ENCODE measurements at places on chromosomes 6 and 20. TPM values are rescaled to one million over a fixed set of nuclear protein-coding genes. Genes with fewer than 3 reads are reported as not detected.

BPIFB4 gene
- total RNA-seq: not detected

TCF15 gene
- not detected for total RNA-seq

DNA sequence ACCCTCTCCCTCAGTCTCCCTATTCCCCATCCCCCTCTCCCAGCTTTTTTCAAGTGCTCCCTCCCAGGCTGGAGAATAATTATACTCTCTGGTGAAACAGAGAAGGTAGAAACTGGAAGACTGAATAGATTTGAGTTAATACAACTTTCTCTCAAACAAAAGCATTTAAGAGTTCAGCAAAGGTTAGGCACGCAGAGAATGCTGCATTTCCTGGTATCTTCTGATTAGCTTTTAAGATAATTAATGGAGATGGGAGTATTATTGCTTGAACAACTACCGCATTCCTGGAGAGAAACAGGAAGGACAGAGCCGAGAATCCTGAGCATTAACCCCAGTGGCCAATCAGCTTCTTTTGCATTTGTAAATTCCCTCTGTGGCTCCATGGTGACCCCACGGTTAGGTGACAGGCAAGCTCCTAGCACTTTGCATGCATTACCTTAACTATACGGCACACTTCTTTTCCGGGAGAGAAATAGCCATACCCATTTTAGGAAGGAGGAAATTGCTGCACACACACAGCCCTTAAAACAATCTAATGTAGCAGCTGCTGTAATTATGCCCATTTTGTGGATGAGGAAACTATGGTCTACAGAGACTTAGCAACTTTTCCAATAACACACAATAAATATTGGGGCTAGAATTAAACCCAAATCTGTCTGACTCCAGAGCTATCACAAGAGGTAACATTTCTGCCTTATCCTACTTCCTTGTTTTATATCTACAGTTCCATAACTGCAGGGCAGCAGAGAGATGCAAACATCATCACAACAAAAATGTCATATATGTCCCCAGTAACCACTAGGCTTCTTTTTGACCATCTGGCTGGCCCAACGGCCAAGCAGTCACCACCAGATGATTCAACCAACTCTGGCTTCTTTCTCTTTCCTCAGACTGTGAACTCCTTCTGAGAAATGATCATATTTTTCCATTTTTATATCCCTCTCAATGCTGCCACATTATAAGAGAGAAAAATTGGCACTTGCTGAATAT lies 169.9 kb downstream of the CD24 start:
- no peaks in the 10 kb centered on the region for H3K4me1 ChIP-seq
- H3K36me3 ChIP-seq: no peaks in the 10 kb centered on the region
- no peak for DNase-seq
- peaks cover 8% of the 10 kb centered on the region for H3K27me3 ChIP-seq
- no peak overlapping the region for H3K4me3 ChIP-seq
- no peak overlapping the region for H3K27ac ChIP-seq

FOXC1 gene
- 2.9 TPM for total RNA-seq

- H3K4me3 ChIP-seq: no peak overlapping the region
- DNase-seq: peak; percentile 17
- H3K27me3 ChIP-seq: no peaks in the 10 kb centered on the region
- H3K4me1 ChIP-seq: no peaks in the 10 kb centered on the region
These were observed 17.9 kb upstream of the ANKRD60 start for GRCh38 chr20:58246346-58246745.

SRSF12 gene
- 7.0 TPM for total RNA-seq

DNA sequence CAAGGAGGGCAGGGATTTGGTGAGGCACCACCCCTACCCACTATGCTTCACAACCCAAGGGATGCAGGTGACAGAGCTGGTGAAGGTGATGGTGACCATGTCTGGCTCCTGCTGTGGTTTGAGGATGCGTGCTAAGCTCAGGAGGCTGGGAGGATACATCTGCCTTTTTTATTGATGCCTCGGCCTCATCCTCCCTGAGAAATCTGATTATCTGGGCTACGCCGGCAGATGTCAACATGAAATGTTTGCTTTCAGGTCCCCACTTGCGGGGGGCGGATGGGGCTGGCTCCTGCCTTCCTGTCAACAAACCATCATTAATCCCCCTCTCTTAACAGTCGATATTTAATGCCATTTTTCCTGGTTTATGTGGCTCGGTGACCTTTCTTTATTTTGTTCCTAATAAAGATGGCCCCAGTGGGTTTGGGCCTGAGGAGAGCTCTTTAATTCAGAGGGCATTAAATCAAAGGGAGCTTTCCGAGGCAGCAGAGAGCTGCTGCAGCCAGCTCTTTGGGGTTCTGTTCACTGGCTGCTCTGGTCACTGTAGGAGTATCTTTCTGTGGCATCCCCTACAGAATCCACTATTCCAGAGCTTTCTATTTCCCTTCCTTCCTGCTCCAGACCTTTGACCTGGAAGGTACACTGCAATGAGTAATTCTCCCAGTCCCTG lies 33.5 kb upstream of the LRFN2 start:
- no peaks in the 10 kb centered on the region for H3K36me3 ChIP-seq
- no peaks in the 10 kb centered on the region for H3K4me1 ChIP-seq
- no peaks in the 10 kb centered on the region for H3K27me3 ChIP-seq
- no peak for DNase-seq
- H3K4me3 ChIP-seq: no peak overlapping the region

- DNase-seq: peak; percentile 7
- no peaks in the 10 kb centered on the region for H3K4me1 ChIP-seq
- no peaks in the 10 kb centered on the region for H3K27me3 ChIP-seq
- no peaks in the 10 kb centered on the region for H3K36me3 ChIP-seq
- H3K27ac ChIP-seq: no peak overlapping the region
These were observed 365.9 kb upstream of the AGPAT4 start for GRCh38 chr6:161639772-161640171.

DNA sequence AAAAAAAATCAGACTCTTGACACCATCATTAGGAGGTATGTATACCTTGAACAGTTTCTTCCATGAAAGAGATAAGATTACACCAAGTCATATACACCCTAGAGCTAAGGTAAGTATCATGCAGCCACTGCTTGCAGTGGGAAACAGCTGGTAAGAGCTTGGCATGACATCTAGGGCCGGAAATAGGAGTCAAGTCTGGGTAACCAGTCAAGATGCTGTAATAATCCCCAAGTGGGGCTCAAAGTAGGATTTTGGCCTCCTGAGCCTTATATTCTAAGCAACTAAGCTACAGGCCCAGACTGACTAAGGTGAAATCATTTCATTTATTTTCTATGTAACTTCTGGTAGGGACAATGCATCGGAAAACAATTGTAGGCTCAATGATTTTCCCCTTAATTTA lies 23.9 kb downstream of the TRERF1 start:
- H3K27me3 ChIP-seq: no peaks in the 10 kb centered on the region
- no peak for DNase-seq
- no peak overlapping the region for H3K27ac ChIP-seq
- no peak overlapping the region for H3K4me3 ChIP-seq
- H3K4me1 ChIP-seq: no peaks in the 10 kb centered on the region

- H3K27me3 ChIP-seq: no peaks in the 10 kb centered on the region
- H3K36me3 ChIP-seq: no peaks in the 10 kb centered on the region
- H3K4me3 ChIP-seq: no peak overlapping the region
- H3K4me1 ChIP-seq: no peaks in the 10 kb centered on the region
- DNase-seq: no peak
These were observed 13.1 kb upstream of the PBOV1 start for GRCh38 chr6:138231381-138231886.

DNA sequence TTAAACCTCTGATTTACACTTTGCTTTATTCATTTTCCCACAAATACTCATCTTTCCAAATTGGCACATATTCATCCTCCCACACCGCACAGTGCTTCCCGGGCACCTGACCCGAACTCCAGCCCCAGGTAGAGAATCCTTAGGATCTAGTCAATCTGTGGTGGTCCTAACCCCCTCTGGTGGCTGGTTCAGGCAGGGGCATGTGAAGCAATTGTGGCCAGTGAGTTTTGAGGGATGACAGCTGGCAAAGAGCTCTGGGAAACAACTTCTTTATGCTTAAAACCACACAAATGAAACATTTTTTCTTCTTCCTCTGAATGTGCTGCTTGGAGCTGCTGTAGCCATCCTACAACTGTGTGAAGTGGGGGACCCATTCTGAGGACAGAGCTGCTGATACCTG lies 54.7 kb downstream of the ELOVL5 start:
- H3K4me1 ChIP-seq: no peaks in the 10 kb centered on the region
- no peaks in the 10 kb centered on the region for H3K27me3 ChIP-seq
- no peak overlapping the region for H3K27ac ChIP-seq
- DNase-seq: no peak

GRCh38 chr20:49966861-49967260 lies 15.9 kb upstream of the SNAI1 start:
- no peak overlapping the region for H3K4me3 ChIP-seq
- no peaks in the 10 kb centered on the region for H3K27me3 ChIP-seq
- H3K36me3 ChIP-seq: no peaks in the 10 kb centered on the region
- DNase-seq: no peak
- no peak overlapping the region for H3K27ac ChIP-seq
- H3K4me1 ChIP-seq: peaks cover 10% of the 10 kb centered on the region

RIMS4 gene
- total RNA-seq: 0.53 TPM

GRCh38 chr6:100008857-100009256 lies 14.8 kb upstream of the MCHR2 start:
- no peaks in the 10 kb centered on the region for H3K4me1 ChIP-seq
- H3K27me3 ChIP-seq: peaks cover 2% of the 10 kb centered on the region
- no peak overlapping the region for H3K4me3 ChIP-seq
- no peaks in the 10 kb centered on the region for H3K36me3 ChIP-seq
- no peak overlapping the region for H3K27ac ChIP-seq
- DNase-seq: no peak

- H3K27ac ChIP-seq: no peak overlapping the region
- H3K4me3 ChIP-seq: no peak overlapping the region
- H3K36me3 ChIP-seq: peaks cover 5% of the 10 kb centered on the region
- no peaks in the 10 kb centered on the region for H3K27me3 ChIP-seq
- peaks cover 20% of the 10 kb centered on the region for H3K4me1 ChIP-seq
These were observed 48.6 kb downstream of the KDM1B start for GRCh38 chr6:18203786-18204185.

DNA sequence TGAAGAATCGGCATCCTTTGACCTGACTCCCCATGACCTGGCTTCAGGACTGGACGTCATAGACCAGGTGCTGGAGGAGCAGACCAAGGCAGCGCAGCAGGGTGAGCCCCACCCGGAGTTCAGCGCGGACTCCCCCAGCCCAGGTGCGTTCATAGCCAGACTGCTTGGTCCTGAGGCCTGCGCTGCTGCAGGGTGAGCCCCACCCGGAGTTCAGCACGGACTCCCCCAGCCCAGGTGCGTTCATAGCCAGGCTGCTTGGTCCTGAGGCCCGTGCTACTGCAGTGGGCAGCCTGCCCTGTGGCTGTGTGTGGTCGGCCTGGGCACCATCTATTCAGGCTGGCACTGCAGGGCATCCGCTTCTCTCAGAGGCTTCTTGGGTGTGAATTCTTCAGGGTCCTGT lies 15.8 kb downstream of the RTEL1 start:
- no peaks in the 10 kb centered on the region for H3K27me3 ChIP-seq
- no peak overlapping the region for H3K27ac ChIP-seq
- H3K4me1 ChIP-seq: no peaks in the 10 kb centered on the region

Measured in astrocyte (in vitro differentiated cells and primary cell).